ENCODE measurements at places on chromosomes 3 and 15.

GRCh38 chr3:8451696-8452095, 49.9 kb upstream of the LMCD1 start:
- DNase-seq = no peak

DNA sequence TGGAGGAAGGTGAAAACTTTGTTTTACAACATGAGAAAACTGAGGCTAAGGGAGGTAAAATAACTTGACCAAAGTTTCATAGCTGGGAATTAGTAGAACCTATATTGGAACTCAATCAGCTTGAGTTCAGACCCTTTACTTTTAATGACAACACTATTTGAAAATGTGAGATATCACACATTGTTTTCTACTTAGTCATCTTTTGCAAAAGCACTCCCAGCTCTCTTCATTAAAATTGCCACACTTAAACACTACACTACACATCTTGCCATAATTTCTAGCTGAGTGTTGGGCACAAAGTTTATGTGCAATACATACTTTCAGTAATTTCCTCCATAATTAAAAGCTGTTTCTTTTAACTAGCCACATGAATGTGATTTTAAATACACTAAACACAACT, 230.4 kb upstream of the DCBLD2 start:
- DNase-seq = no peak

GRCh38 chr15:70271422-70272088, 173.8 kb upstream of the TLE3 start:
- DNase-seq = no peak

GRCh38 chr15:65923264-65923663, 54.0 kb downstream of the RAB11A start:
- no peak for DNase-seq

DNA sequence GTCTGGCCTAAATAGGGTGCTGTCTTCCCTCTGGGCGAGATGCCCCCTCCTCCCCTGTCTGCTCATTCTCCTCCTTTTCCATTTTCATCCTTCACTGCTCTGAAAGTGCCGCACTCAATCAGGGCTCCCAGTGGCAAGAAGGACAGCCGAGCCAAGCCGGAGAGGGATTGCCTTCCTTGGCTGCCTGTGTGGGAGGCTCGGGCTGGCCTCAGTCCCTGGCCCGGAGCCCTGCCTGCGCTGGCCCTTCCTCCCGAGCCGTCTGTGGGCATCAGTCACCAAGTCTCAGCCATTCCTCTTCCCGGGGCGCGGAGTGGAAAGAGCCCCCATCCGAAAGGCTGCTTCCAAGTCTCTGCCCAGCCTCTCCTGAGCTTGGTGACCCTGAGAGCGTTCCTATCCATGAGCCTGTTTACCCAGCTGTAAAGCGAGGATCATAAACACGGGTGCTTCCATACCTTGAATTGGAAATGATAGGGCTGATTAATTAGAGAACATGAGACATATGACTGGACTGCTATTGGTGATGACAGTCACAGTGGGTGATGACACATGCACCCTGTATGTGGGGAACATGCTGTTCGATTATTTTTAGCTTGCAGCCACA, 59.1 kb upstream of the TLE3 start:
- DNase-seq = no peak

- no peak for DNase-seq
These were observed 34.2 kb upstream of the SYN2 start for GRCh38 chr3:11969986-11970385.

DNA sequence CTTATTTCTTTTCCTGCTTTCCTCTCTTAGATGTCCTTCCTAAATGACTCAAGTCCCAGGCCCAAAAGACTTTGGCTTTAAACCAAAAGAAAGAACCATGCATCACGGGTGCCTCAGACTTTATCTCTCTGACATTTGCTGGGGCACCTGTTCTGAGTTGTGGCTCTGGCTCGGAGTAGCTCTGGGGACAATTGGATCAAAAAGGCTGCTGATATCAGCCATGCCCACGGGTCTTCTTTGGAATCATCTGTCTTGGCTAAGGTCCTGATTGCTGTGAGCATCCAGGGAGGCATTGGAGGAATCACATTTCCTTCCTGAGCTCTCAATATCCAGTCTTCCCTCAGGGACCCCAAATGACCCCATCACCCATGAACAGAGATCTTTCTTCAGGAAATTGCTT, 59.9 kb downstream of the CLSTN2 start:
- DNase-seq = no peak

DNA sequence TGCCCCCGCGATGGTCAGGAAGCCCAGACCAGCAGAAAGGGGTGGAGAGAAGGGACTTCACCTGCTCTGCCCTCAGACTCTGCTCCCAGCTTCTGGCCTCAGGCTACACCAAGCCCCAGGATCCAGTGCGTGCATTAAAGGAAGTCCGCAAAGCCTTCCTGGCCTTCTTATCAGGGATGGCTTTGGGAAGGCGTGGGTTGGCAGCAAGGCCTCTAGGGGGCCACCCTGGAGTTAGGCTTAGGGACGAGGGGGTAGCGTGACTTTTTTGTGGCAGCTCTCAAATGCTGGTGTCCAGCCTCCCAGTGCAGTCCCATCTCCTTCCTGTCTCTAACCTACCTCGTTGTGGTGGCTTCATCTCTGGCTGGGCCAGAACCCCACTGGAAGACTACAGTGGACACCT, 18.9 kb upstream of the RPL29 start:
- DNase-seq = no peak

- no peak for DNase-seq
These were observed 7.0 kb upstream of the MANF start for GRCh38 chr3:51378065-51378464.

GRCh38 chr3:132545471-132545870, 51.6 kb upstream of the ACKR4 start:
- DNase-seq = no peak

- no peak for DNase-seq
These were observed 3.1 kb downstream of the FOXL2NB start for GRCh38 chr3:138950006-138950644.

All from left lung (tissue), 14 donors.